ENCODE measurements at places on chromosomes 2 and 18.
A peak's percentile ranks its signal among the peaks of the same experiment; 100 is the strongest.

DNA sequence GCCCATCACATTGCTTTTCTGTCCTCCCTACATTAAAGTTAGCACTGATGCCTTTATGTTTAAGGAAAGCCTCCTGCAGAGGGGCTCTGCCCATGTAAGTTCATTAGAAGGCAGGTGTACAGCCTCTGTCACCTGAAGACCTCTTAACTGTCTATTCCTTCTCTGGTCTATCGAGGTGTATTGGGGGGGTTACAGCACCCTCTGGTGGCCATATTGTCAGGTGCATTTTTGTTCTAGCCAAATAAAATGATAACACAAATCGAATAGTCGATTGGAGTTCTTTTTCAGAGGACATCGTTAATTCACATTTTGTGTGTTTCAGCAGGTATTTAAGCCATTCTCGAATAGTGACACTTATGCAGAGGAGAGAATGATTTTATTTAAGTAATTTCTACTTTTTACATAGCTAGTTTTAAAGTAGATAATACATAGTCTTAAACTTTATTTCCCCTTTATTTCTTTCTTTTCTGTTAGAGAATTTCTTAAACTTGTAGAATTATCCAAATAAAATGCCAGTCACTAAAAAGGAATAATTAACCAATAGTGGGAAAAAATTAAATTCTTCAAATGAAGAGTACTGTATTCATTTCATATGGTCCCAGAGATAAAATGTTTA lies 136.8 kb downstream of the NEDD4L start:
- peak; percentile 75 for DNase-seq

DNA sequence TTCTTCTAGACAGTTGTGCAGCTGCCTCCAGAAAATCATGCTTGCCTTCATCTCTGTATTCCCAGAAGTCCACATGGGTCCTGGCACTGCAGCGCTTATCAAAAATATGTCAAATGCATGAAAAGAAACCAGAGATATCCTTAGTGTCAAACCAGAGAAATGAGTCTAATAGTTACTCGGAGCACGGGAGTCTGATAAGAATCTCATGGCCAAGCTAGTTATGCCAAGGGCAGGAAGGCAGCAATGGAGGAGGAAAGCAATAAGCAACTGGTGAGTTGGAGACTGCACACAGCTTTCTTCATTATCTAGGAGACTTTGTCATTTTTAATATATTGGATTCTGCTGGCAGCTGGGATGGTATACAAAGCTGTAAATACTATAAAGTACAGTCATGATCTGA lies 38.6 kb downstream of the TRIB2 start:
- DNase-seq: no peak

DNA sequence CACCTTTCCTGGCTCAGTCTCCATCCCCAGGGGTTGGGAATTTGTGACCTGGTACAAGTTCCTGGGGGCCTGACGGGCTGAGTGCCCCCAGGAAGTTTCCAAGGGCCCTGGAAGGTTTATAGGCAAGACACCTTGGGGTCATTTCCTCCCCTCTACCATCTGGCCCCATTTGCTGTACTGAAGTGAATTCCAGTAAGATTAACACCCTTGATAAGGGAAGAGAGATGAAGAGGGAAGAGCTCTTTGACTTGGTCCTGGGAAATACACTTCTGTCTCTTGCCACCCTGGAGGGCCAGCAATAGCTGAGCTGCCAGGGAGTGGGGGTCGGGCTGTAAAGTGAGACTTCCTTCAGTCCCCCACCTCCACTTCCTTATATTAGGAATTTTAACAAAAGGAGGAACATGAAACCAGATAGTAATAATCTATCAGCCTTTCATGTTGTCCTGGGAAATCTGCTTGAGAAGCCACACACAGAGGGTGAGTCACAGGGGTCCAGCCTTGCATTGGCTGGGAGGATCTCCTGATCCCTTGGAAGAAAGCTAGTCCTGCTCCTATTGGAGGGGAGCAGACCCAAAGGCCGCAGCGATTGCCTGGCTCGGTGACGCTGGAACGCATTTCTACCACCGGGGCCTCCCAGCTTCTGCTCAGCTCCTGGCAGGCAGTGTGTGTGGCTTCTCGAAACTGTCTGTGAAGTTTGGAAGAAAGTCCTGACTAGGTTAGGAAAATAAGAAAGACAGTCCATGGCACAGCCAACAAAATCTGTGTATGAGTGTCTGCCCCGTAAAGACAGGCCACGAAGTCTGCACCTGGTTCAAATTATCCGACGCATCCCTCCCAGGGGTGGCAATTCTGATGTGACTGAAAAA lies 87.3 kb downstream of the ACAA2 start:
- peak; percentile 10 for DNase-seq

DNA sequence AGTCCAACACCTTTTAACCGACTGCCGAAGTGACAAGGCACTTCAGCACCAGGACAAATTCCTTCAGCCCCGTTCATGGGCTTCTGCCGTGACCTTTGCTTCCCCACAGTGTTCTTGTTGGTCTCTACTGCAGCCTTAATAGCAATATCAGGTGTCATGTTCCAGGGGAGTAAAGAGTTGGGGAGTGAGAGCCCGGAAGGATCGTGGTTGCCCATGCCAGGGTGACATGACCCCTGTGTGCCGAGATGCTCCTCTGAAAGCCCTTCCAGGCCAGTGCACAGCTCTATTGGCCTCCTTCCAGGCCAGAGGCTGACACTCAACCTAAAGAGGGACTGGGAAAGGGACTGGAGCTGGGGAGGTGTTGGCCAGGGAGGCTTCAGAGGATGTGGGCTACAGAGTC lies 279.2 kb downstream of the CYRIA start:
- no peak for DNase-seq

DNA sequence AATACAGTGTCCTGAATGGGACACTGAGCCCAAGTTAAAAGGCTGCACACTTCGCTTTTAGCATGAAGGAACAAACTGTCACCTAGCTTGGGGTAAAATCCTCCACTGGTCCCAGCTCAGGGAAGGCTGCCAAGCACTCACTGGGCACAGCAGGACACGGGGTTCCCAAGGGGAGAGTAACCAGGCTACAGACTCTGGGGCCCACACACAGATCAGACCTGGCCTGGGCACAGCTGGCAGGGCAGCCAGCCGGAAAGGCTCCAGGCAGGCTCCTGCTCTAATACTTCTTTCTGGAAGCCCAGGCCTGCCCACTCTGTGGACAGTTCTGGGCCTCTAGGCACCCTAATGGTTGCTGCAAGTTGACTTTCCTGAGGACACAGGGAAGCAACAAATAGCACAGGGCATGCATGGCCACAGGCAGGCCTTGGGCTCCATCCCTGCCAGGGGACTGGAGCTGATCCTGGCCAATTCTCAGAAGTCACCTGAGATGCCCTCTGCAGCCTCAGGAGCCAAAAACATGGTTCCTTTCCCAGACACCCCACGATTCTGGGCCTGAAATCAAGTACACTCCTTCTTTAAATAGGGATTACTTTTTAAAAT lies 18.7 kb upstream of the SULT1C3 start:
- DNase-seq: no peak

- no peak for DNase-seq
Measured at GRCh38 chr18:49837889-49838288, 24.6 kb upstream of the ACAA2 start.

GRCh38 chr18:57841568-57841967 lies 38.5 kb upstream of the ATP8B1 start:
- no peak for DNase-seq

DNA sequence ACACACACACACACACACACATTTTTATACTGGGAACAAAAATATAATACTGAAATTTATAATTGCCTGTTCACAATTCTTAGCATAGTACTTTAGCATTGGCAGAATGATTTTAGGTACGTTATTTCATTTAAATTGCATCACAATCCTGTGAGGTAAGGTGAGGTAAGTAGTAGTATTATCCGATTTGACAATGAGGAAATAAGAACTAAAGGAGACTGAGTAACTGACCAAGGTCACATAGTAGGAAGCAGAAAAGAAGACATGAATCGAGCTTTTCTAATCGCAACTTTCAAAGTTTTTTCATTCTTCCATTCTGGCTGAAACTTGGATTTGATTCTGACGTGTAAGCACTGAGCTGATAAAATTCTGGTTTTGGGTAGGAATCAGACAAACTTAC lies 351.2 kb downstream of the KIAA1328 start:
- no peak for DNase-seq

GRCh38 chr2:227000123-227000522 lies 163.9 kb downstream of the COL4A4 start:
- no peak for DNase-seq

GRCh38 chr2:8666581-8666980 lies 15.3 kb upstream of the ID2 start:
- DNase-seq: no peak

- DNase-seq: no peak
Measured at GRCh38 chr2:107548216-107548615, 278.5 kb upstream of the RGPD4 start.

GRCh38 chr2:108615480-108616090 lies 81.3 kb downstream of the LIMS1 start:
- no peak for DNase-seq

- no peak for DNase-seq
Measured at GRCh38 chr2:200158647-200159356, 147.7 kb upstream of the SPATS2L start.

DNA sequence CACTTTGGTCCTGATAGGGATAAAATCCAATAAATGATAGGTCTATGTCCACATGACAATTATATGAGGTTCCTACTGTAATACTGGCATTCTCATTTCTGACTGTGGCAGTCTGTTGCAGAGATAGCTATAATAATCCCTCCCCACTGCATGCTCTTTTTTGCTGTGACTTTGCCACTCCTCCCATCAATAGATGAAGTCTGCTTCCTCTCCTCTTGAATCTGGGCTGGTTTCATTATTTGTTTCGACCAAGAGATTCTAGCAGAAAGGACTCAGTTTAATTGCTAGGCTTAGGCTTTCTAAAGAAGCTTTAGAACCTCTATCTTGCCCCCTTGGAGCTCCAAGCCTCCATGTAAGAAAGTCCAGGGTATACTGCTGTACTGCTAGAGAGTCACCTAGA lies 23.3 kb upstream of the CREB1 start:
- no peak for DNase-seq

GRCh38 chr2:179049203-179049545 lies 763 bp downstream of the CCDC141 start:
- no peak for DNase-seq

- peak; percentile 83 for DNase-seq
Measured at GRCh38 chr2:55718165-55719008, 24.7 kb upstream of the PNPT1 start.

DNA sequence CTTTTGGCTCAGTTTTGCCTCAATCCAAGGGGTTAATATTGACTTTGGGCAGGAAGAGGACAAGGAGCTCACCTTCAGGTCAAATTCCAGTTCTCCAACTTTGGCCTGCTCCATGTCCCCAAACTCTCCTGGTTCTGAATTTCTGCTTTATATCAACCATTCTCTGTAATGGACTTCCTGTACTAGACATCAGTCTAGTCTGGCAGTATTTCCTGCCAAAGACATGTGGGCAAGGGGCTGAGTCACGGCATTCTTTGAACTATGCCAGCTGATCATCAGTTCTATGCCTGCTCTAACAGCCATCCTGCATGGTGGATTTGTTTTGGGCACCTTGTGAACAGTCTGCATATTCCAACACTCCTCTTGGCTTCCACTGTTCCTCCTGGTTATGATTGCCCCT lies 199.4 kb downstream of the ZEB2 start:
- DNase-seq: peak; percentile 58

GRCh38 chr2:182302972-182303371 lies 123.9 kb downstream of the PDE1A start:
- DNase-seq: no peak

- no peak for DNase-seq
Measured at GRCh38 chr2:203600286-203600685, 65.2 kb upstream of the RAPH1 start.

- DNase-seq: no peak
Measured at GRCh38 chr18:24479371-24479770, 18.9 kb downstream of the HRH4 start.

GRCh38 chr2:218021536-218022071 lies 18.8 kb upstream of the TNS1 start:
- no peak for DNase-seq

GRCh38 chr2:238839428-238839827 lies 8.5 kb upstream of the TWIST2 start:
- DNase-seq: no peak
